Esophagus mucosa (tissue), 1 donor: ENCODE measurements at places on chromosomes 3 and 15. TPM values are rescaled to one million over a fixed set of nuclear protein-coding genes. Genes with fewer than 3 reads are reported as not detected.

DNA sequence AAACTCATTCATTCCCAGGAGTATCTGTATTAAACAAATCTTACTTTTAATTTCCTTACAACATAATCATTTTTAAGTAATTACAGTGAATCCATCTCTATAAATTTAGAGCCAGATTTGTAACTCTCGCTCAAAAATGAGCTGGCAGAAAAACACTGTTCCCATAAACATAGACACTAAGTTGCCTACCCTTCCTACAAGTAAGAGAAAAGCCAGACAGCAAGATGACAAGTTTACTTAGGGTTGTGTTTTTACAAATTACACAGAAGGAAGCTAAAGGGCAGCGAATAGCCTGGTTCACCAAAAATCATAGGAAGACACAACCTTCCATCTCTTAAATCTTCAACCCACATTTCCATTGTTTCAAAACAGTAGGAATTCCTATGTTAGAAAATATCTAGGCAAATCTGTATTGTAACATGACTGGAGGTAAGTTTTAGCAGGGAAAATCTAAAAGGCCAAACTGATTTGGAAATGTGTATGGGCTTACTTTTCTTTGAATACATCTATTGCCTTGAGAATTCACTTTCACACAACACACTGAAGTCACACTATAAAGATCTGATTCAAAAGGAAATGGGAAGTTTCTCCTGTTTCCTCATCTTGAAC lies 21.7 kb downstream of the HERC1 start:
- no peak for ATAC-seq

DNA sequence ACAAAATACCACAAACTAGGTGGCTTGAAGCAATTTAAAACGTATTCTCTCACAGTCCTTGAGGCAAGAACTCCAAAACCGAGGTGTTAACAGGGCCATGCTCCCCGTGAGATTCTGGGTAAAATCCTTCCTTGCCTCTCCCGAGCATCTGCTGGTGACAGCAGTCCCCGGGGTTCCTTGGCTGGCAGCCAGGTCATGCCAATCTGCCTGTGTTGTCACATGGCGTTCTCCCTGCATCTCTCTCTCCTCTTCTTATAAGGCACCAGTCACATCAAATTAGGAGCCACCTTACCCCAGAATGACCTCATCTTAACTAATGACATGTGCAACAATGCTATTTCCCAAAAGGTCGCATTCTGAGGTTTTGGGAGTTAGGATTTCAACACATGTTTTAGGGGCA lies 26.3 kb upstream of the LRRN1 start:
- no peak for ATAC-seq

DNA sequence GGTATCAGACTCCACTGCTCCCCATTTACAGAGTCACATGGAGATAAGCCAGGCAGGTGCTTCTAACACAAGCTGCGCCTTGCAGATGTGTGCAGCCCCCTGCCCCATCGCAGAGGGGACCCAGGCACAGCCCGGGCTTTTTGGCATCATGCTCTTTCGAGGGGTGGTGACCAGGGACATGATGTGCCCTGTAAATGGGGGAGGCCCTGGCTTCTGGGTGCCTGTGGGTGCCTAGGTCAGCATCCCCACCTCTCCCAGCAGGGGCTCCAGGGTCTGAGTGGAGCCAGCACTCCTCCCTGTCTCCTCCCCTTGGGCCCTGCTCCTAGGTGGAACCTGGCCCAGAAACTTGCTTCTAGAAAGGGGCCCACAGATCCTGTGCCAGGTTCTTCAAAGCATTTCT lies 15.2 kb downstream of the TRPM1 start:
- no peak for ATAC-seq

DNA sequence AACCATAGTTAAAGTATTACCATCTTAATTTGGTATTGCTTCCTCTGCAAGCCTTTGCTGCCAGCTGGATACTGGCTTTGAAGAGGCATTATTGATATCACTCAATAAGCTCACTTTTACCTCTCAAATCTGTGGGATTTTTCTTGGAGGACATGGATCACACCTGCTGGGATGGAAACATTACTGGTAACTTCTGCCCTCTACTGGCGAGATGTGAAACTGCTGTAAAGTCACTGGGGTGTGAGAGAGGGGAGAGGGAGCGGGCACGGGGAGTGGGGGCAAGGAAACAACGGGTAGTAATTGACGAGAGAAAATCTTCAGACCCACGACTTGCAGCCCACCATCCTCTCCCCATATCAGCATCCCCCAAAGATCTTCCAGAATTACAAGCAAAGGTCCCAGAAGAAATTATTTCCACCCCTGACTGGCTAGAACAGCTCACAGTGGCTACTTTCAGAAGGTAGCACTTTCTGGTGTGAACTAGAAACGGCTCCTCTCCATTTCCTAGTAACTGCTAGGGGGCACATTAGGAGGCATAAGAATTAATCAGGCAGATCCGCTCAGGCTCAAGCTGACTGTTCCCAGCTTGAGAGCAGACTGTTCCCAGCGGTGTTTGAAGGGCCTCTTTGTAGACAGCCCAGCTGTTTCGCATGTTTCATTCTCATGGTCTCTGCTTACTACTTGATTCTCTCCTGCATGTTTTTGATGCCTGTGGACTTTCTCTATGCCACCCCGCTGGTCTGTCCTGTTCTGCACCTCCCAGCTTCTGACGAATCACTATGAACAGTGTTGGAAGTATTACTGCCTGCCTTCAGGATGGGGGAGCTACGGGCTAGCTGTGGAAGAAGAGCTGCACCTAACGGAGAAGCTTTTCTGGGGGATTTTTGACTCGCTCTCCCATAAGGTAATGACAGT lies 230.4 kb upstream of the CHRM5 start:
- ATAC-seq = peak; percentile 75

DNA sequence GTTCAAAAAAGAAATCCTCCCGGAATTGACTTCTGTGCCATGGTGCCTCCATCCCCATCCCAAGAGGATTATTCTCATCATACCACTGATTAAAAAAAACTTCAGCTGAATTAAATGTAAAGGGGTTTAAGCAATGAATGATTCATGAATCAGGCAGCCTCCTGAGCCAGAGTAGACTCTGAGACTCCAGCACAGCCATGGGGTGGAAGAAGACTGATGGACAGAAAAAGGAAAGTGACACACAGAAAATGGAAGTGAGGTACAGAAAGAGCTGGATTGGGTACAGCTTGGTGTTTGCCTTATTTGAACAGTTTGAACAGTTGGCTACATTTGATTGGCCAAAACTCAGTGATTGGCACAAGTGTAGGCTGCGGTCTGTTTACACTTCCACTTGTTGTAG lies 224.8 kb upstream of the ATP10A start:
- ATAC-seq = no peak

GRCh38 chr3:28347374-28348264 lies 902 bp upstream of the ZCWPW2 start:
- peak; percentile 23 for ATAC-seq

DNA sequence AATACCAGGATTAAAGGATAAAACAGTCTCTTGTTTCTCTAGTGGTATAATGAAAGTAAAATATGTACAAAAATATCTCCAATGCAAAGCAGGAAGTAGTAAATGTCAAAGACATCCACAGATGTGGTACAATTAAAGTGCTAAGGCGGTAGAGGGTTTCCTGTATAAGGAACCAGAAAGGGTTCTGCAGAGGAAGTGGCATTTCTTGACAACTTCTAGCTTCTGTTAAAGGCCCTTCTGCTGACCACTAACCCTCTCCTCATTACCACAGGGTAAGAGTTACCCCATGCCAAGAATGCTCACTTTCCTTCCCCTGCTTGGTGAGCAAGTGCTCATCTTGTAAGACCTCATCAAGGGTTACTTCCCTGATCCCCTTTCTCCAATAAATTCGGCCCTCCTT lies 883.6 kb upstream of the NR2F2 start:
- ATAC-seq = no peak

GRCh38 chr3:101898752-101899169 lies 49.4 kb downstream of the NFKBIZ start:
- ATAC-seq = no peak

- no peak for ATAC-seq
Observed at GRCh38 chr15:59436774-59437141, 1.2 kb upstream of the FAM81A start.

GRCh38 chr3:6878731-6879130 lies 17.8 kb downstream of the GRM7 start:
- no peak for ATAC-seq

- ATAC-seq = no peak
Observed at GRCh38 chr3:11363715-11364114, 91.5 kb downstream of the ATG7 start.

- peak; percentile 33 for ATAC-seq
Observed at GRCh38 chr15:51267051-51267702, 71.2 kb downstream of the CYP19A1 start.

DNA sequence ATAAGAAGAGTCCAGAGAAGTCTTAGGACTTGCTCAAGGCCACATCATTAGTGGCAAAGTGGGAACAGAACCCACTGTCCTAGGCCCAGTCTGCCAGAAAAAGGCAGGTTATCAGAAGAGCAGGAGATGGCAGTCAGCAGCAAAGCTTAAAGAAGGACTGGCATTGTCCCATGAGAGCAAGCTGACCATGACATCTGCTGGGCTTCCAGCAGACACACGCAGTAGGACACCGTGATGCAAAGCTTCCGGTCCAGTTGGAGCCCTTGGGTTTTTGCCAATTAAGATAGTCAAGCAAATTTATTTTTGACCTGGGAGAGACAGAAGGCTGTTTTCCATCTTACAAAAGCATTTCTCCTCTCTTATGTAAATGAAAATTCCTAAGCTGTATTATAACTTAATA lies 42.1 kb downstream of the ZBTB38 start:
- ATAC-seq = no peak

DNA sequence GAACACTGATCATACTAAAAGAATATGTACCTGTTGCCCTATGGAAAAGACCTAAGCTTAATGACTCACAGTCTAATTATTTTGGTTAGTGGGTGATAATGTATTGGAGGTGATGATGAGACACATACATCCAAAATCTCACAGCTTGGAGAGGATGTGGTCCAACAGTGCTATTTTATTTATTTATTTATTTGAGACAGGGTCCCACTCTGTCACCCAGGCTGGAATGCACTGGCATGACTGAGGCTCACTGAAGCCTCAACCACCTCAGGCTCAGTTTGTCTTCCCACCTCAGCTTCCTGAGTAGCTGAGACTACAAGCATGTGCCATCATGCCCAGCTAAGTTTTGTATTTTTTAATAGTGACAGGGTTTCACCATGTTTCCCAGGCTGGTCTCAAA lies 35.0 kb downstream of the LPP start:
- no peak for ATAC-seq

DNA sequence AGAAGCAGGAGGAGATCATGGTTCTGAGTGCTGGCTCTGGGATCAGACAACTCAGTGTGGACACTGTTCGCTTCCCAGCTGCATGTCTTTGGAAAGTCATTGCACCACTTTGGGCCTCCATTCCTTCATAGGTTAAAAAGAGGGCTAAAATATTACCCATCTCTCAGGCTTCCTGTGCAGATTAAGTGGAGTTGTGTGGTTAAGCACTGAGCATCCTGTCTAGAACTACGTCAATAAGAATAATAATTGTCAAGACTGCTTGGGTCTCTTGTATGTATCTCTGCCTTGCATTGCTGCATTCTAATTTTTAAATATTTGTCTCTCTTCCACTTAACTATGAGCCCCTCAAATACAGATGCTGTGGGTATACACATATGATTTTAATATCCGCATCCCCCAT lies 22.3 kb downstream of the CFAP161 start:
- no peak for ATAC-seq

- no peak for ATAC-seq
Observed at GRCh38 chr3:147191795-147192385, 214.5 kb downstream of the ZIC4 start.

DNA sequence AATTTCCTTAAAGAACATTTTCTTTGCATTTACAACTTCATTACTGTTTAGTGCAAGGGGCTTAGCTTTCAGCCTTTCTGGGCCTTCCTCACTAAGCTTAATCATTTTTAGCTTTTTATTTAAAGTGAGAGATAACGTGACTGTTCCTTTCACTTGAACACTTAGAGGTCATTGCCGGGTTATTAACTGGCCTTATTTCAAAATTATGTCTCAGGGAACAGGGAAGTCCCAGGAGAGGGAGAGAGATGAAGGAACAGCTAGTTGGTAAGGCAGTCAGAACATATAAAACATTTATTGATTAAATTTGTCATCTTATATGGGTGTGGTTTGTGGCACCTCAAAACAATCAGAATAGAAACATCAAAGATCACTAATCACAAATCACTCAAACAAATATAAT lies 268.7 kb downstream of the TIGIT start:
- ATAC-seq = no peak

DNA sequence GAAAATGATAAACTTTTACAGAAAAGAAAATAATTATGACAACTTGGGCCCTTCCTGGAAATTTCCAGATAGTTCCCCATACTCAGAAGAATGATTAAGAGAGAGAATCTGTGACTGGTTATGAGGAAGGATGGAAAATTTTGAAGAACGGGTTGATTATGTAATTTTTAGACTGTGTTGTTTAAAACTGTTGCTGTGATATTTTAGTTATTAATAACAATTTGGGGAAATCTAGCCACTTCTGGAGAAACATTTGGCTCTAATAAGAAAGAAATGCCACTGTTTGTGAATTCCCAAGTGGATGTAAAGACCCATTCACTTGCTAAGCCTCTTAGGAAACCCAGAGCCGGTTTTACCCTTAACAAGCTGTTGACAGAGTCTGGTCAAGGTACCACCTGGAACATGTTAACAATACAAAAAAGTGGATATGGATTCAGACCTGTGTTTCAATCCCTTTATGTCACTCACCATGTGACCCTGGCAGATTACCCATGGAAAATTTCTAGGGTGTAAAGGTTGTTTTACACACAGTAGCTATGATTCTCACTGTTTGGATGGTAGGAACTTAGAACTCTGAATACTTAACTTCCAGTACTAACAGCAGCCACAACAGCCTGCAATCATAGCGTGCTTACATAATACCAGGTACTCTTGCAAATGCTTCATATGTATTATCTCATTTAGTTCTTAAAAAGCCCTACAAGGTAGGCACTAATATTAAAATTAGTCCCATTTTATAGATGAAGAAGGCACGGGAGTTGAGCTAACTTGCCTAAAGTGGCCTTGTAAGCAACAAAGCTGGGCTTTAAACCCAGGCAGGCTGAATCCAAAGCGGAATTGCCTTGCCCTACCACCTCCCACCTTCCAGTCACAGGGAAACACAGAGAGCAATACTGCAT lies 32.0 kb downstream of the ZBTB38 start:
- ATAC-seq = no peak

DNA sequence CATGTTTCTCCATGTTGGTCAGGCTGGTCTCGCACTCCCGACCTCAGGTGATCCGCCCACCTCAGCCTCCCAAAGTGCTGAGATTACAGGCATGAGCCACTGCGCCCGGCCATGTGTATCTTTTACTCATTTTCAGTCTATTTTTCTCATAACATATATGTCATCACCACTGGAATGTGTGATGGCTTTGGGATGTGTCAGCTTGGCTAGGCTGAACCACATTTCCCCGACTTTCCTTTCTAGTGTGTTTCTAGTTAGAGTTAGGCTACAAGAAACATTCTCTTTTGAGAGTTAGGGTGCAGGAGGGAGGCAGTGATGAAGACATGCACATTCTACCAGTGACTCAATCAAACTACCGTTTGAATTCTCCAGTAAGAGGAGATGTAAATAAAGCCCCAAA lies 444.9 kb upstream of the THBS1 start:
- no peak for ATAC-seq

- ATAC-seq = no peak
Observed at GRCh38 chr3:116165135-116165534, 280.2 kb downstream of the LSAMP start.

Gene AHSG
- total RNA-seq = not detected

Gene HCLS1
- 5.1 TPM for total RNA-seq

Gene DHFR2
- 2.2 TPM for total RNA-seq

Gene FBXL22
- 1.2 TPM for total RNA-seq

Gene TUBGCP5
- 13.9 TPM for total RNA-seq

Gene TLR9
- total RNA-seq = 0.04 TPM

Gene GATM
- total RNA-seq = 11.3 TPM

Gene IRAK2
- total RNA-seq = 6.0 TPM

Gene STT3B
- total RNA-seq = 67.0 TPM
